NB4 (cell line): ENCODE measurements at places on chromosomes 6 and 20.

DNA sequence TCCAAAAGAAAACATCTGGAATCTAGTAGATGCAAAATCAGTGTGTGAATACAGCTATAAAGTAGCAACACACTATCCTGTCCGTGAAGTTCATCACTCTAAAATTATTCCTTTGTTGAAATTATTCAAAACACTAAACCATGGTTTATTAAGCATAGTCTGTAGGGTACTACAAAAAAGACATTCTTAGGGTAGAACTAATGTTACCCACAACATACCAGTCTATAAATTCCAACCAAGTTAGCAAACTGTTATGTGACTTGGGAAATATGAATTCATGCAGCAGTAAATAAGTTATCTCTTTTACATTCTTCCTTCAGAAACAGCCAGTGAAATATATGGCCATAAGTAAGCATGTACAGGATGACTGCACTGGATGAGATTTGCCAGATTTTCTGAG is 580.3 kb upstream of the ADGRB3 start:
- DNase-seq = no peak

DNA sequence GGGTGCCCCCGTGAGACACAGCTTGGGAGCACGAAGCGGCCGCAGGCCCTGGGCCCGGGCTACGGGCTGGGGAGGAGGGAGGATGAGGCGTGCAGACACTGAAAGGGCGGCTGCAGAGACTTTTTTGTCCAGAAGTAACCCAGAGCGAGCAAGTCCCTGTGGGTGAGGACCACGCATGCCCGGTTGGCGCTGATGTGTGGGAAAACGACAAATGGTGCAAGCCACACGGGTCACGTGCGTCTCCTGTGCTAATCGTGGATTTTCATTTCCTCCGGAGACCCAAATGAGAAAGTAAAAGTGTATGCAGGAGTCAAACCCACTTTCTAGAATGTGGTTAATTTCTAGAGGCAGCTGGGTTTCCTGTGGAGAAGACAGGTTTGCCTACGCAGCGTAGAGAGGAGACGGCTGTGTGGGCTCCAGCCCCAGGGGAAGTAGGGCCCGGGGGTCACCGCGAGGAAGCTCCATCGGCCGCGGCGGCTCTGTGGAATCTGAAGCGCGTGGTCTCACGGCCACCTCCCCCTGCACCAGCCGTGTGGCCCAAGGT is 19.0 kb downstream of the DLL1 start:
- DNase-seq = peak; percentile 86

DNA sequence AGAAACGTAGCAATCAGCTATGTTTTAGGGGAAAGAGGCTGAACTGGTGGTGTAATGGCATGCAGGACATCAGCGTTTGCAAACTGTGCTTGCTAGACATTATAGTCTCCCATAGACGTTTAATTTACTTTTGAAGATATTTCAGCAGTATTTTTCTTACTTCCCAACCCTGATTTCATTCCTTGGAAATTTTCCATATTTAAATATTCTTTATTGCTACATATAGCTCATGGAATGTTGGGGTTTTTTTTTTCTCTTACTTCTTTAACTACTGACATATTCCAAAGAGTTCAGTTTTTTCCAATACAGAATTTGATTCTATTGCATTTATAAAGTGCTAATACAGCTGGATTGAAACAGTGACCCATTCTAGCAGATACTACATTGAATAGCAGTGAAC is 694.4 kb upstream of the CITED2 start:
- no peak for DNase-seq

DNA sequence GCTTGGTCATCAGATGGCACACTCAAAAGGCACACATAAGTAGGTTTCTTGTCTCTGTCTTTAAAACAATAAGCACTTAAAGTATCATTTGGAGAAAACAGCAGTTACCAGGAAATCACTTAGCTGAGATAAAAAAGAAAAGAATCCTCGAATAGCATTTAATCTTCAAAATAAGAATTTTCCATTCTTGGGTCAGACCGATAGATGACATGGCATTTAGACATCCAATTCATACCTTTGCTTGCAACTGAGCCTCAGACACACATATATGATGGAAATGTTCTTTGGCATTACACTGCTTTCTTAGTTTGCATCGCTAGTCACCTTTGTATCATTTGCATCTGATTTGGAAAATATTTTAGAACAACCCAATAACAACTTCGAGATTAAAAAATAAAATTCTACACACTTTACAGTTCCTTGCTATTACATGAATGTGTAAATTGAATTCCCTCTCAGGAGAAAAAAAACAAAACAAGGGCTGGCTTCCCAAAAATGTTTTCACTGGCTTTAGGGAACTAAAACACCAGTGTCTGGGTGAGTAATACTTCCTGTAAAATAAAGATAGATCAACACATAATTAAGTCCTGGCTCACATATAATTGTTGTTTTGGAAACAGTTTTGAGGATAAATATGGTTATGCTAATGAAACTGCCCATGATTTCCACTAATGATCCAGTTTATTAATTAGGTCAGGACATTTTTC is 1.3 kb upstream of the RNF217 start:
- no peak for DNase-seq

GRCh38 chr6:127328043-127328609 is 15.3 kb downstream of the ECHDC1 start:
- no peak for DNase-seq

GRCh38 chr6:142568857-142569597 is 267.2 kb downstream of the ADGRG6 start:
- no peak for DNase-seq

GRCh38 chr6:38169977-38170526 is 350.5 kb downstream of the ZFAND3 start:
- no peak for DNase-seq

GRCh38 chr6:142566628-142567396 is 265.0 kb downstream of the ADGRG6 start:
- peak; percentile 67 for DNase-seq

GRCh38 chr6:161921602-161922395 is 647.9 kb upstream of the AGPAT4 start:
- DNase-seq = no peak

- no peak for DNase-seq
Measured at GRCh38 chr20:46121184-46121930, 3.2 kb downstream of the CD40 start.

GRCh38 chr20:18665135-18665534 is 77.3 kb downstream of the DTD1 start:
- no peak for DNase-seq

DNA sequence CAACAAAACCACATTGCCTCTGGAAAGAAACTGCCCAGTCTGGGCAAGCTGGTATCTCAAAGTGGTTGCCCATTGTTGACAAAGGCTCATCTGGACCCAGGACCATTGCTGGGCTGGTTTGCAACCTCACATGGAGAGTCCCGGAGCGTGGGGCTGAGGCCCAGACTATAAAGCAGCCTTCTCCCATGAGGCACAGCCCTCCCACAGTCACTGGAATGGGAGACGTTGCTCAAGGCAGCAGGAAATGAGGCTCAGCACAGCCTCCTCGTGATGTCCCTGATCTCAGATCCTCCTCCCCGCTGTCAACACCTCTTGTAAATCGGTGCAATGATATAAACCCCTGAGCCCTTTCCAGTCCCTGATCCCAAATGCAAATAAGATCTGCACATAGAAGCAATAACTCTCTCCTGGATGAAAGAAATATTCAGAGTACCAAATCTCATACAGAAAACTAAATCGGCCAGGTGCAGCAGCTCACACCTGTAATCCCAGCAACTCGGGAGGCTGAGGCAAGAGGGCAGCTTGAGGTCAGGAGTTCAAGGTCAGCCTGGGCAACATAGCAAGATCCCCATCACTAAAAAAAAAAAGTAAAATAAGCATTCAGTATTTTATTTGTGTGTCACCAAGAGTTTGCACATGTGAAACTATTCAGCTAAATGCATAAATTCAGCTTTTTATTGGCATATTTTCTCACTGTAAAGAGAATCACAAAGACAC is 103.0 kb upstream of the RREB1 start:
- peak; percentile 32 for DNase-seq

GRCh38 chr20:15320941-15321340 is 983.5 kb upstream of the FLRT3 start:
- DNase-seq = no peak

GRCh38 chr6:153405931-153406330 is 274.8 kb upstream of the RGS17 start:
- DNase-seq = no peak

- DNase-seq = no peak
Measured at GRCh38 chr20:50325651-50326050, 135.0 kb downstream of the CEBPB start.

DNA sequence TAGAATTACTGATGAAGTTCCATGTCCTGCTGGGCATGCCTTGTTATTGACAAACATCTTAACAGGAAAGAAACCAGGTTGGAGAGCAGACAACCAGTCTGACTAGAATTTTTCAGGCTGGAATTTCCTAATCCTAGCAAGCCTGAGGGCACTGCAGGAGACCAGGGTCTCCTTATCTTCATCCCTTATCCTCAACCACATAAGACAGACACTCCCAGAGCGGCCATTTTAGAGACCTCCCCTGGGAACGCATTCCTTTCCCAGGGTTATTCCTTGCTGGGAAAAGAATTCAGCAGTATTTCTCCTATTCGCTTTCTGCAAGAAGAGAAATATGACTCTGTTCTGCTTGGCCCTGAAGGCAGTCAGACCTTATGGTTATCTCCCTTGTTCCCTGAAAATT is 803.7 kb downstream of the GRIK2 start:
- DNase-seq = no peak

DNA sequence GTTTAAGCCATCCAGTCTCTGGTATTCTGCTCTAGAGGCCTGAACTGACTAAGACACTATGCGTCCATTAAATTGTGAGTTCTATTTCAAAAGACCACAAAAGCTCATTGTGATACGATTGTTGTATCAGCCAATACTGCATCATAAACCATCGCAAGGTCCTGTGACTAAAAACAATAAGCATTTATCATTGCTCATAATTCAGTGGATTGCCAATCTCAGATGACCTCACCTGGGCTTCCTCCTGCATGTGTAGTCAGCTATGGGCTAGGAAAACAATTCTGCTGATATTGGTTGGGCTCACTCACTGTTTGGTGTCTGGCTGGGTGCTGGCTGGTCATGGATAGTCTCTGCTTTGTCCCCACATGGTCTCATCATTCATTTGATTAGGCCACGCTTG is 592.7 kb upstream of the BTBD3 start:
- no peak for DNase-seq

- peak; percentile 18 for DNase-seq
Measured at GRCh38 chr20:25355011-25355595, 35.5 kb downstream of the ABHD12 start.

- no peak for DNase-seq
Measured at GRCh38 chr6:128479048-128479666, 41.2 kb downstream of the PTPRK start.

- DNase-seq = no peak
Measured at GRCh38 chr6:25774120-25774715, 19.7 kb downstream of the SLC17A4 start.

- peak; percentile 85 for DNase-seq
Measured at GRCh38 chr6:135159531-135159930, 21.6 kb upstream of the MYB start.

- DNase-seq = no peak
Measured at GRCh38 chr20:15563836-15564235, 1009.4 kb downstream of the KIF16B start.

DNA sequence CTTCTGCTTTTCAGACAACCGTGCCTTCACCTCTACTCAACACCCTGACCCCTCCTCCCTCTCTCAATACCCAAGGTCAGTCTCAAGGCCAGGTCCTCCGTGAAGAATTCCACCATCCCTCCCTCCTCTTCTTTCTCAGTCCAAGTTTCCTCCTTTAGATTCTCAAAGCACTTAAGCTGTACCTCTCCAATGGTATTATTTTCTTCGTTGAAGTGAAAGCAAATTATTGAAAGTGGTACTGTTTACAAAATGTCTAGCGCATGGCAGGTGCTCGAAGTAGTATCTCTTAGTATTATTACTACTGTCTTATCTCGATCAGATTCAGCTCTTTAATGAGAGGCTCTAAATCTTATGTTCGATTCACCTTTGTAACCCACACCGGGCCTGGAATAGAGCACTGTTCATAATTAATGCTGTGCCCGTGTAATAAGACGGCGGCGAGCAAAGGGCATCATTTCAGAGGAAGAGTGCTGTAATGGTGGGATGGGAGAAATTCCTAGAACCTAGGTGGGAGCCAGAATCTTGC is 593 bp upstream of the RALGAPB start:
- no peak for DNase-seq

DNA sequence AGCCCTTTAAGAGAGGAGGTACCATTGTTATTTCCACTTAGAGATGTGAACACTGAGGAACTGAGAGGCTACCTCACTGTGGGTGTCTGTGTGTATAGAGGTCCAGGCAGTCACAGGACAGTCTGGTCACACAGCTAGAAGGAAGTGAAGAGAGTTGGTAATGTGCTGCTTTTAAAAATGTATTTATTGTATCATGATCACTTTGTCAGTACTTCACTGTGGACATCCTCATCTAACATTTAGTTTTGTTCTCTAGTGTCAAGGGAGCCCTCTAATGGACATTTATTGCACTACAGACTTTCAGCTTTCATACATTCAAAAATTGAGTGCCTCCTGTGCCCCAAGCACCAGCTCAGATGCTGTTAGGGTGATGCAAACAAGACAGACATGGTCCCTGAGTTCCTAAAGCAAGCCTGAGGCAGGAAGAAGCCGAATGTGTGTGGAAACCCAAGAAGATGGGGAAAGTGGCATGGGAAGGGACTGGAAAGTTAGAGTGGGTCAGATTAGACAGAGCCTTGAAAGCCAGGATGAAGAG is 123.0 kb downstream of the SLC16A10 start:
- peak; percentile 68 for DNase-seq

GRCh38 chr6:37177935-37178517 is 8.1 kb downstream of the PIM1 start:
- DNase-seq = no peak

DNA sequence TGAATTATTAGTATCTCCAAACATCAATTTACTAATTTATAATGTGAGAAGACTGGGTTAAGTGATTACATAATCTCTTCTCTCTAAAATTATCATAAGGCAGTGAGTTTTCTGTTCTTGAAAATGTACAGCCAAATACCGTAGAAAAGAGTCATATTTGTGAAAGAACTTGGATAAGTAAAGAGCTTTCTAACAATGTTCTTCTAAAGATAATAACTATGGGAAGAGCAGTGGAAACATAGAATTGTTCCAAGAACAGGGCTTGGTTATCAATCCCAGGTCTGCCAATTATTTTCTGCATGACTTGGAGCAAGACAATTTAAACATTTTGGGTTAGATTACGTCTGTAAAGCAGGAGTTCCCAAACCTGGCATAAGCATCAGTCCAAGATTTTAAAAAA is 198.1 kb upstream of the SGK1 start:
- DNase-seq = no peak

DNA sequence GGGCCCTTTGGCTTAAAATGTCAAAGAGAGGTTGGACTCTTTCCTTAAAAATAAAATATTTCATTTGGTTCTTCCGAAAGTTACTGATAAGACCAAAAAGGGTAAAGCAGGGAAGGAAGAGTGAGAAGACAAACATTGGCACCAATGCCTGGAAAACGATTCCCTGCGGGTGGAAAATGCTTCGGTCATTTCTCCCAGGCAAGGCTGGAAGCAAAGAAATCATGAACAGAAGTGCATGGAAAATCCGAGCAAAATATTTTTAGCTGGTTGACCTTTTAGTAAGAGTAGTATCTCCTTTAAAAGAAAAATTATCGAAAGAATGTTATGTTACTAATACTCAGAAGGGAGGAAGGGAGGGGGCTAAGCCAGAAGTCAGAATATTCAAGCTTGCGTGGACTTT is 62.7 kb downstream of the TMEM170B start:
- no peak for DNase-seq
